ENCODE measurements at places on chromosomes 7 and 10. TPM values are rescaled to one million over a fixed set of nuclear protein-coding genes. Genes with fewer than 3 reads are reported as not detected.

PTER gene
- 0.14 TPM for total RNA-seq

DNA sequence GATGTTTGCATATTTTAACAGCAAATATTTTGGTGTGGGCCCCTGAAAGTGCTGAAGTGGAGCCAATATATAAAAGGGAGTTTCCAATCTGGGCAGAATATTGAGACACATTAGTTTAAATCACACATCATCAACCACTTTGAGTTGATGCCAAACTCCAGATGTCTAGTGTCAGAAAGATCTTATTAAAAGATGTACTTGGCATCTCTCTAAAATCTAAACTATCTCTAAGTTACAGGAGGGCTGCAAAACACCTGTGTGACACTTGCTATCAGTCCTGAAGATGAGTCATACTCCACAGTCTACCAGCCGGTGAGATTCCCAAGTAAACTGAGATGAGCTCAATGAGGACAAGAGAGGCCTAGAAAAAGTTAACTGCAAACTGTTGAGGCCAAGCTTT, 11.4 kb downstream of the JAZF1 start:
- DNase-seq, result no peak

GRCh38 chr10:28623483-28623882, 53.8 kb upstream of the BAMBI start:
- DNase-seq, result no peak

SEMA3C gene
- total RNA-seq, result 150 TPM

DEPP1 gene
- 31.7 TPM for total RNA-seq

All from H4 (cell line).